ENCODE measurements at places on chromosomes 7 and 10.

GRCh38 chr10:8037199-8037801 lies 17.2 kb upstream of the GATA3 start:
- DNase-seq: no peak

DNA sequence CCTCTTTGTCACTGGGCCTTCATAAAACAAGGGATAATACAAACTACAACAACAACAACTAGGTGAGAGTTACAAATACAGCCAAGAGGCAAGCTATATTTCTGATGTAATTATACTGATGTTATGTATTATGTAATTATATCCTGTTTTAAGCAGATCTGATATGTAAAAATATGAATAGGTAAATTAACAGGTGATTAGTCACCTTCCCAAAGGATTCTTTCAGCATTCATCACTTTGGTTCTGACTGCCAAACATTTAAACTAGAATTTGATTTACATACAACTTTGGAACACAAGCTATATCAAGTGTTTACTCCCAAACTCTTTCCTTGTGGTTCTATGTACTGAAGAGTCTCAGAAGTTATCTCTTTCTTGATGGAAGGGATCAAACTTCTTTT lies 53.7 kb downstream of the BEND7 start:
- no peak for DNase-seq

DNA sequence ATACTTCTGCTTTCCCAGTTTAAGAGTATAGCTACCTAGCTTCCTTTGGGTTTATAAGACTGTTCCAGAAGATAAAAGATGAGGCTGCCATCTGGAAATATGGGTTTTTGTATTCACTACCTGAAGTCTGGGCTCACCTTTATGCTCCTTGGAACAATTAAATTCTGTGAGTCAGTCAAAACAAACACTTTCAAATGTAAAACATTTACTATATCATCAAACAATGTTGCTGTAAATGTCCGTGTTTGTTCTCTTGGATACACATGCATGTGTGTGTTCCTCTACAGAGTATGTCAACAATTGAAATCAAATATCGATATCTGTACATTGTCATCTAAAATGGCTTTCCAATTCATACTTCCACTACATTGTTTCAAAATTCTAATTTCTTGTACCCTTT lies 525.6 kb downstream of the MDFIC start:
- no peak for DNase-seq

DNA sequence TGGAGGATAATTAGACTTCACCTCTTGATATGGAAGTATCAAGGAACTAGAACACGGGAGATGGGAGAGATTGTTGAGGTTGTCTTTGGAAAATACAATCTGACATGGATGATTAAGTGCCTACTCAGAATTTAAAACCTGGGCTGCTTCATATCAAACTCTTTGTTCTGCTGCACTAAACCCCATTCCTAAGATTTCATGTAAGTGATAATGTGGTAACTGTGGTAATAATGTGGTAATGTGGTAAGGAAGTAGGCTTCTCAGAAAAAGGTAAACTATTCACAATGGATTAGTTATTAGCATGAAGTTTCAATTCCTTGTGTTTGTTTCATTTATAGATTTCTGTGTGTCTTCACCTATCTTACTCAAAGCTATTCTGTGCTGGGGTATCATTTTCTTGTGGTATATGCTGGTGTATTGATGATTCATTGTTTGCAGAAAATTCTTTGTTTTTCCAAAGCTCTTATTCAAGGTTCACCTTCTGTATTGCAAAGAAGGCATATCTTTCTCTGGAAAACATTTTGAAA lies 129.9 kb upstream of the TAC1 start:
- no peak for DNase-seq

DNA sequence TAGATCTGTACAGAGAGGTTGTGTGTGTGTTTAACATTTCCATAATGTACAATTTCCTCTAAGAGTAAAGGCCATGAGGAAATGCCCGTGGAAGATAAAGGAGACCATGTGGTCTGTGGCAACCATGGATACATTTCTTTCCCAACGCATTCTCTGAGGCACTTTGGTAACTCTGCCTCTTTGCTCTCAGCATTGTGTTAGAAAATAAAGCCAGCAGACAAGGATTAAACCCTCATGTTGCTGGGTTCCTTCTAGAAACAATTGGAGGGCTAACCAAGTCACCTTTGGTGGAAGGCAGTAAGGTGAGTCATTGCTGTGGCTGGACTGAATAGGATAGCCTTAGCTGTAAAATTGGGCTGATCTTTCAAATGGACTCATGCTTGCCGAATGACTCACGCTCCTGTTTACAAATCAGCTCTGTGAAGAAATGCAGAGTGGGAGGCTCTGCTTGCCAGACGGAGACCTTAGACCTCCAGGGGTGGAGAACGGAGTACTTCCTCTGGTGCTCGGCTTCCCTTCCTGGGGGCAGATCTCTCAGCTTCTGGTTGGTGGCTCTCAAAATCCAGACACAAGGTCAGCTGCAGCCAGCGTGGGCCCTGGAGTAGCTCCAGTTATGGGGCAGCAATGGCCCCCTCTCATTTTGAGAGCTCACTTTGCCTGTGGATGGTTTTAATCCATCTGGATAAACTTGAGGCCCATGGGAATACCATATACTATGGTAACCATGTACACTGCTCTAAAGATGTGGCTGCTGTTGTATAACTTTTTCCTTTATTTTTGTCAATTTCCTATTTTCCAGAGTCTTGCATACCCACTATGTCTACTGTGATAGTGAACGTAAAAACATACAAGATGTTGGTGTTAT lies 137.3 kb downstream of the TCF7L2 start:
- DNase-seq: peak; percentile 50

DNA sequence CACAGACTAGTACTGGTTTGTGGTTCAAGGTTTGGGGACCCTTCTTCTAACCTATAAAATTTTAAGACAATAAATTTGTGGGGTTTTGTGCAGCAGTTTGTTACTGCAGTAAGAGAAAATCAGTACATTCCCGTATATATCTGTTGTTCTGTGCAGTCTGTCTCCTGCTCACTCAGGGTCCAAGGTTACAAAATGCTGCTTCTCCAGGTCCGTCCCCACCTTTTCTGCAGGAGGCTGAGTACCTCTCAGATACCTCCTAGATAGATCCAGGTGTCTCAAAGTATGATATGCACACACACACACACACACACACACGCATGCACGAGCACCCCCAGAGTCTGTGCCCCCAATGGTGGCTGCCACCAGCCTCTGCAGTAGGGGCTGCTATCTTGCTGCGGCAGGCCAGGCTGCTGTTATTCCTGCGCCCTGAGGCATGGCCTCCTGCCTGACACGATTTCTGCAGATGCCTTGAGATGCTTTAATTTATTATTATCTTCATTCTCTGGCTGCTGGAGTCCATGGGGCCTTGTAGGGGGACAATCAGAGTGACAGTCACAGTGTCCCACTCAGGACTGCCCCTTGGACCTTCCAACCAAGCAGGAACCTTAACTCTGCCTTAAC lies 25.2 kb upstream of the ASL start:
- no peak for DNase-seq

GRCh38 chr10:132921818-132922807 lies 20.3 kb downstream of the CFAP46 start:
- DNase-seq: no peak

DNA sequence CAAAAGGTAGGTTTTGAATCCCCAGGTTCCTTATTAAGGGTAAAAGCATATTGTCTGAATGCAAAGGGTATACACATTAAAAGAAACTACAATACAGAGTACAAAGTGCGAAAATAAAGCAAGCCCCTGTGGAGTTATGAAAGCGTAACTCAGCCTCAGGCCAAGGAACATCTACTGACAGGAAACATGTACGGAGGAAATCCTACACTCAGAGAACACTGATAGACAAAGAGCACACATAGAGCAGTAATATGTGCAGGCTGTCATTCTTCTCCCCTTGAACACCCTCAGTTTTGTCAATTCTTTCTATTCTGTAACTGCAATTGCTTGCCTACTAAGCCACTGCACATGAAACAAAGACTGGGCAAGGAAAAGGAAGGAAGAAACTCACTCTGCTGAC lies 150.2 kb downstream of the DGKB start:
- DNase-seq: no peak

DNA sequence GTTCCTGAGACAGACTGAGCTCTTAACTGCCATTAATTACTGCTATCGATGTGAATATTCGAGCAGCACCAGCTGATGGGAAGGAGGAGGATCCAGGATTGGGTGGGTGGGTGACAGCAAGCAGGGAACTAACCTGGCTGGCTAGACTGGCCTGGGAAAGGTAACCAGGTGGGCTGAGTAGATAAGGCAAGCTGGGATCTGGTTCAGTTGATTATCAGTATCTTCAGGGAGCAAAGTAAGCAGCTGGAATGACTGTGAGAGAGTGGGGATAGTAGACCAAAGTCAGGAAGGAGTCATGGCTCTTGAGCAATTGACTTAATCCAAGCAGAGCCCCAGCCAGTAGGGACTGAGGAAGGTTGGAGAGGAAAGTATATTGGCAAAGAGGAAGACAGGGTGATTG lies 46.9 kb upstream of the KMT2E start:
- no peak for DNase-seq

DNA sequence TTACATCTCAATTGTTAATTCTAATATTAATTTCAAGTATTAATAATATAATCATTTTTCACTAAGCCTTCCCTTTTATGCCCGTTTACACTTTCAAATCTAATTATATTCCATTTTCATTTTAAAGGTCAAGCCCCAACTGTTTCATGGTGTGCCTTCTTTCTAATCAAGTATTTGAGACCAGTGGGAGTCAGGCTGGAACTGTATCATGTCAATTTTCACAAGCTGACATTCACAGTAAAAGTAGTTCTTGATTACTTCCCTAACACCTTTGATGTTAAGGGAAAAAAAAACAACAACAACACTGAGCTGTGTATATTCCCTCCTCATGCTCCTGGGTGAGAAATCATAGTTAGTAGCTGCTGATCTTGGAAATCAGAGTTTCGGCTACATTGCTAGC lies 38.1 kb downstream of the SFTPD start:
- DNase-seq: no peak

- no peak for DNase-seq
Measured at GRCh38 chr10:128929767-128930166, 537.3 kb upstream of the MGMT start.

All from HuH-7.5 (cell line).